ENCODE measurements at places on chromosomes 2 and 18.

- DNase-seq: no peak
Observed at GRCh38 chr2:230412371-230412711, 3.7 kb upstream of the SP100 start.

GRCh38 chr2:11326677-11327211, 17.7 kb downstream of the ROCK2 start:
- no peak for DNase-seq

DNA sequence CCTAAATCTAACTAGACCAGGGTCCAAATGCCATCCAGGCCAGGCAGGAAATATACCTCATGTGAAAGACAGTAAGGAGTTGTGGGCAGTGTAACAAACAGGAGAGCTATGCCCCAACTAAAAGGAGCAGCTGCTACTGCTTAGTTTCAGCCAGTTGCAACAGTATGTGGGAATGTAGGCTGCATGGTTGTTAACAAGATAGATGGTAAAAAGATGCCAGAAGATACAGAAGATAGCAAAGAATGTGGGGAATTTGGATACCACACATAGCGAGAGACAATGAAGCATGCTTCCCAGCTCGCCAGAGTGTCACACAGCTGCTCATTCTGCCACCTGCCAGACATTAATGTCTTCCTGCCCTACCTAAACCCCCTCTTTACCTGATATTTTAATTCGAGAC, 39.4 kb upstream of the CYBRD1 start:
- DNase-seq: no peak

- no peak for DNase-seq
Observed at GRCh38 chr18:39602131-39602530, 2036.5 kb upstream of the CELF4 start.

DNA sequence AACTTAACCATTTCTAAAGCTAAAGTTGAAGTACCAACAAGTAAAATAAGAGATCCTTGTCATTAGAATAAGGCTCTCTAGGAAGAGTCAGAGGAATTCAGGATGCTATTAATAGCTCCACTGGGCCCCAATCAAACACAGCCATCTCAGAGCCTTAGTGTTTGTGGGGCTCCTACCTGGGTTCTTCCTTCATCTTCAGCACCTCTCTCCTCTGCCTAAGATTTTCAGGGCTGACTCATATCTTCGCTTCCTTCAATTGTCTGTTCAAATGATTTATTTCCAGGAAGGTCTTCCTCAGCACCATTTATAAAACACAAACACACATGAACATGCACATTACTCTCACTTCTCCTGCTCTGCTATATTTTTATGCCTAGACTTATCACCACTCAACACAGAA, 119.5 kb downstream of the COL6A3 start:
- DNase-seq: no peak

GRCh38 chr2:72738096-72738495, 87.7 kb downstream of the EXOC6B start:
- no peak for DNase-seq

- no peak for DNase-seq
Observed at GRCh38 chr2:121297217-121297830, 12.3 kb upstream of the TFCP2L1 start.

DNA sequence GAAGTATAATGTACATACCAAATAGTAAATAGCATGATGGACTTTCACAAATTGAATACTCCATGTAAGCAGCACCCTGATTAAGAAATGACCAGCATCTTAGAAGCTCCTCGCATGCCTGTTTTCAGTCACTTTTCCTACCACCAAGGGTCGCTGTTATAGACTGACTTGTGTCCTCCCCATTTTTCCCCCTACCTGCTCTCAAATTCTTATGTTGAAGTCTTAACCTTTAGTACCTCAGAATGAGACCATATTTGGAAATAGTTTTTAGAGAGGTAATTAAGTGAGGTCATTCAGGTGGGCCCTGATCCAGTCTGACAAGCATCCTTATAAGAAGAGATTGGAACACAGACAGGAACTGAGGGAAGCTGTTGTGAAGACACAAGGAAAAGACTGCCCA, 125.9 kb downstream of the LYPD6 start:
- DNase-seq: no peak

DNA sequence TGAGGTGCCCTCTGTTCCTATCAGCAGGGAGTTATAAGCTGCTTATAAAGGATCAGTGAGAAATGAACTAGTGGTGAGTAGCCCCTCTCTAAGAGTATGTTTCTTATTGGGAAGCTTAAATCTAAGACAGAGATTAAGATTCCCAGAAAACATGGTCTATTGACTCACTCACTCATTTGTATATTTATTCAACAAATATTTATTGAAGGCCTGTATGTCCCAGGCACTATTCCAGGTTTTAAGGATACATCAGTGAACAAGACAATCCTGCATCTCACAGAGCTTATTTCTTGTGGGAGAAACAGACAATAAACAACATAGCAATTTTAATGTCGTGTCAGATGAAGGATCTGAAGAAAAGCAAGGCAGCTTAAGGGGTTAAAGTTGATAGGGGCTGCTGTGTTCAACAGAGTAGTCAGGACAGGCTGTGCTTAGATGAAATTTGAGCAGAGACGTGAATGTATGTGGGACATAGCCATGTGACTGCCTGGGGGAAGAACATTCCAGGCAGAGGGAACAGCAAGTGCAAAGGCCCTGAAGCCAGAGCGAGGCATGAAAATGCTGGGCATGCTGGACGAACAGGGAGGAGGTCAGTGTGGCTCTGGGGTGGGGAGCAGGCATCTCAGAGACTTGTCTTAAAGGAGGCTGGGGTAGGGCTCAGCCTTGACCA, 14.8 kb upstream of the PSD4 start:
- no peak for DNase-seq

GRCh38 chr2:200373231-200373630, 66.7 kb downstream of the SPATS2L start:
- DNase-seq: no peak

DNA sequence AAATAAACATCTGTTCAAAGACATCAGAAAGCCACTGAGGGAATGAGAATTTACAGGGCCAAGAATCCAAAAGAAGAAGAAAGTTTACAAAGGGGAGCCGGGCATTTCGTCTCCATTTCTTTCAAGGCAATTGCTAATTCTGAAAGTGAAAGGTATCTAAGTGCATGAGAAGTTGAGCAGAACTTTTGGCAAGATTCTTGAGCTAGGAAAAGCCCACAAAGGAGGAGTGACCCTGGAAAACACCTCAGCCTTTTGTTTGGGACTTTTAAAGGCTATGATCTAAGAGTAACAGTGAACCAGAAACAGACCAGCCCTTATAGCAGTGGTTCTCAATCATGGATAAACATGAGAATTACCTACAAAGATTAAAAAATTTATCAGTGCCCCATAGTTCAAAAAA, 87.4 kb downstream of the MDH1 start:
- no peak for DNase-seq

- DNase-seq: no peak
Observed at GRCh38 chr18:24228667-24229041, 89.8 kb downstream of the CABYR start.

DNA sequence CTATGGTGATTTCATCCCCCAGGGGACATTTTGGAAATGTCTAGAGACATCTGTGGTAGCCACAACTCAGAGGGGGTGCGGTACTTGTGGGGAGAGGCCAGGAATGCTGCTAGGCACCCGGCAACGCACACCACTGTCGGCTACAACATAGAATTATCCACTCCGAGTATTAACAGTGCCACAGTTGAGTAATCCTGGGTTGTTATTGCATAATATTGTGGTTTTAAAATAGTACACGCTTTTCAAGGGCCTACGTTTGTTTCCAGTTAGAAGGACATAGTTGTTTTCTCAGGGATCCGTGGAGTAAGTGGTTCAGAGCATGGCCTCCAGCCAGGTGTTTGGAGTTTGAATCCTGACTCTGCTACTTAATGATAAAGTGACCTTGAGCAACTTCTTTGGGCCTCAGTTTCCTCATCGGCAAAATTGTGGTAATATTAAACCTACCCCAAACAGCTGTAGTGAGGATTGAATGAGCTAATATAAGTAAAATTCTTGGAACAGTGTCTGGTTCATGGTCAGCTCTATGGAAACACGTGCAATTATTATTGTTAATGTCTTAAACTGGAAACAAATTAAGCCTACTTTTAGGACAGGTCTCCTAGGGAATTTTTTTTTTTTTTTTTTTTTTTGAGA, 24.5 kb downstream of the CYP27A1 start:
- DNase-seq: no peak

DNA sequence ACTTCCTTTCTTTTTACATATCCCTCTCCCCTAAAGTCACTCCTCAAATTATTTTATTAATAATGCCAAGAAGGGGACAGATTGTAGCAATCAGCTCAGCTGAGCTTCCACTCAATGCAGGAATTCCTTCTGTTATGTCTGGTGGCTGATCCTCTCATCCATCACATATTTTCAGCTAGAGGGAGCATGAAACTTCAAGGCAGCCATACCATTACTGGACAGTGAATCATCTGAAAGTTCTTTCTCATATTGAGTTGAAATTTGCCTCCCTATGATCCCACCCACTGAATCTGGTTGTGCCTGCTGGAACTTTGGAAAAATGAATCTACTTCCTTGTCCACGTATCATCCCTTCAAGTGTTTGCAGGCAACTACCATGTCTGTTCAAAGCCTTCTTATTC, 11.2 kb downstream of the ZNF385B start:
- DNase-seq: no peak

DNA sequence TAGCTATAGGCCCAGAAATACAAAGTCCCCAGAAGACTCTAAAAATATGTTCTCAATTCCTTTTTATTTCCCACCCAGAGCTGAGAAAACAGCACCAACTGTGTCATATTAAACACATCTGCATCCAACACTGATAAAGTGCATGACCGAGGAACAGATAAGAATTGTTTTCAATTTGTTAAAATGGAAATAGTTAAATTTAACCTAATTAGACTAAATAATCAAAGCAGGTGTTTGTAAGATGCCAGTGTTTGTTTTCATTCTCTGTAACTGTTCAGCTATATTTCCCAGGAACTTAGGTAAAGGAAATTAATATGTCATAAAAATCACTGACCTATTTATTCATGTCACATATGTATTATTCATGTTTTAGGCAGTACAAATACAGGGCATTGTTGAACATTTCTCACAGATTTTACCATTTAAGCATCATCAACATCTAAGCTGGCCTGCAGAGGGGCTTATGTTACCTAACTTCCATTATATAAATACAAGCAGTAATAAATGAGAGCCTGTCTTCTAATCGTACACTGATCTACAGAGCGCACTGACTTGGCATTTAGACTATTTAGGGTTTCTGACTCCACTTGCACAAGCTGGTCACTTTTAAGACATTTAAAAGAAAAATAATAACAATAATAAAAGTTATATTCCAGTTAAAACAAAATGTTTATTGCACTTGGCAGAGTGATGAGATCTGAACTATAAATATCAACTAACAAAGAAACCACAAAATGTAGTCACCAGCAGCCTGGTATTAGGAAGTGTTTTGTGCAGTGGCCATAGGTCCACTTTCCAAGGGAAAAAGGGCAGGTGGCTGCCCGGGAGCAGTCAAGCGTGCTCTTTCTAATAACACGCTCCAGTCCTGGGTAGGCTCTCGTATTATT, 86.6 kb upstream of the ZFP36L2 start:
- DNase-seq: no peak

DNA sequence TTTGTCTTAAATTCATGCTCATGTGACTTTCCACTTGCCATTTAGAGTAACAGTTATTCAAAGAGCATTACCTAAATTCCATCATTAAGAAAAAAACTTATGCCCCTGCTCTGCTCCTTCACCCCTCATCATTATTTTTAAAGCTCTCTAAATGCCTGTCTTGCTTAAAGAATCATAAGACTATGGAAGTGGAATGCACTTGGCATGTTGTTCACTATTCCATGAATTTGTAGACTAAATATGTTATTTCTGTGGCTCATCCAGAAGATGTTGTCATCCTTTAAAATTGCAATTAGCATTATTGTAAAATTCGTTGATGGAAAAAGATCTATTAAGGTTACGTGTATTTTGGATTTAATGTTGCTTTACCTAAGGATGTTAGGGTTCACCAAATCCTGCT, 61.8 kb downstream of the FMNL2 start:
- no peak for DNase-seq

DNA sequence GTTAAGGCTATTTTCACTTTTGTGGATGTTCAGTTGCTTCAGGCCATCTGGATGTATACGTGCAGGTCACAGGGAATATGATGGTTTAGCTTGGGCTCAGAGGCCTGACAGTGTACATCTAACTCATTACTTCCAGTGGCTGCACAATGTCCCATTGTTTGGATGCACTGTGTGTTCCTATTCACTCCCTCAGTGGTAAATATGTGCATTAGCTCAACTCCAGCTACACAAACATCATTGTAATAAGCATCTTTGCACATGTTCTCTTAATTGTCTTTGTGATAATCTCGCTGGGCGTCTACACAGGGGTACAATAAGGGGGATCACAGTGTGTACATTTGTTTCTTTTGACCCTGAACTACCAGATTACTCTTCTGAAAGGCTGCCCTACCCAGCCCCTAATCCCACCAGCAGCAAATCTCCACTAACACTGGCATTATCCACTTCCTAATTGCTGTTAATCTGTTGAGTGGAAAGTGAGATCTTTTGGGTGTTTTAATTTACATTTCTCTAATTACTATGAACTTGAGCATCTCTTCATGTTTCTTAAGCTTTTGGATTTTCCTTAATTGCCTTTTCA, 56.1 kb upstream of the POLE4 start:
- no peak for DNase-seq

- DNase-seq: no peak
Observed at GRCh38 chr18:44370861-44371260, 309.8 kb upstream of the SETBP1 start.
